Activated naive CD8-positive, alpha-beta T cell treated with anti-CD3 and anti-CD28 coated beads, Interleukin-2, amount 10 ng/mL, durations not matched to agents 7 days and 5 days (primary cell): ENCODE measurements at places on chromosomes 16 and 17. TPM values are rescaled to one million over a fixed set of nuclear protein-coding genes. Genes with fewer than 3 reads are reported as not detected.

DNA sequence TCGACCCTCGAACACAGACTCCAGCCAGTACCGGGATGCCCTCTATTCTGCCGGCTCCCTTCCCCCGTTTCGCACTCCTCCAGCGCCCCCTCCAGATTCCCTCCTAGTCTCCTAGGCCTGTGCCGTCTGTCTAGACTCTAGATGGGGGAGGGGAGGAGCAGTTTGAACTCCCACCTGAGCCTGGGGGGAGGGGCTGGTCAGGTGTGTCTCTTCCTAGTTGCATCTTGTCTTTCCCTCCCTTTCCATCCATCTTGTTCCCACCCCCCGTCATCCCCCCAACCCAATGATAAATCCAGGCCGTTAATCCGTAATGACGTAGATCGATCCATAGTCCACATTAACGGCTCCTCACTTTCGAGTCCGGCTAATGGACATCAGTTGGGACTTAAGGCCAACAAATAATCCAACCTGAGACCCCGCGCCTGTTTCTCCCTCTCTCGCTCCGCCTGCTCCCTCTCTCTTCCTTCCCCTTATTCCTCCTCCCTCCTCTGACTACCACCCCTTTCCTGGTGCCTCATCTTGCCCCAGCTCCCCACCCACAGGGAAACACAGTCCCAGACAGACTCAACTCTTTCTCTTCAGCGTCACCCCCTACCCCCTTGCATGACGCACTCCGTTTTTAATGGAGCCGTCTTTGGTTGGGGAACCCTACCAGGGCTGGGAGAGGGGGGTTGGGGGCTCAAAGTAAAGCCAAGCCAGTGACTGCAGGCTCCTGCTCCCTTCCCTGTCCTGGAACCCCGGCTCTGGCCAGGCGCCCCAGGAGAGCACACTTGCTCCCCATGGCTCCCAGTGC lies 3.4 kb upstream of the HOXB5 start:
- DNase-seq, result no peak

DNA sequence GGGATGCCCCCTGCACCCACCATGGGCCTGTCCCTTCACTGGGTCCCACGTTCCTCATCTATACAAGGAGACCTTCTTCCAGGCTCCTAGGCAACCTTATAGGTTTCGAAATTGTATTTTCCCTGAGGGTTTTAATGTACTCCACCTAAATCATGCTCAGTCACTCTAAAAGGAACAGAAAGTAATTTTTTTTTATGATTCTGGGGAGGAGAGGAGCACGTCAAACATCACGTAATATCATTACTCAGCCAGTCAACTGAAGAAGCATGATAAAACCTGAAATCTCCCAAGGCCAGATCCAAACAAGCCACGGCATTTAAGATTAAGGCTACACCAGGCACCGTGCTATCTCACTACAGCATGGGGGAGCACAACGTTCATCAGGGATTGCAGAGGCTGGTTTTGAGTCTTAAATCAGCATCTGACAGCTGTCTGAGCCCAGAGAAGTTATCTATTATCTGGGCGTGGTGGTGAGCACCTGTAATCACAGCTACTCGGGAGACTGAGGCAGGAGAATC lies 3.9 kb upstream of the TMEM114 start:
- no peak for DNase-seq

GRCh38 chr17:9512323-9513168 lies 63.1 kb downstream of the STX8 start:
- no peak for DNase-seq

GRCh38 chr17:82836823-82837357 lies 2.9 kb downstream of the ZNF750 start:
- DNase-seq, result no peak

DNA sequence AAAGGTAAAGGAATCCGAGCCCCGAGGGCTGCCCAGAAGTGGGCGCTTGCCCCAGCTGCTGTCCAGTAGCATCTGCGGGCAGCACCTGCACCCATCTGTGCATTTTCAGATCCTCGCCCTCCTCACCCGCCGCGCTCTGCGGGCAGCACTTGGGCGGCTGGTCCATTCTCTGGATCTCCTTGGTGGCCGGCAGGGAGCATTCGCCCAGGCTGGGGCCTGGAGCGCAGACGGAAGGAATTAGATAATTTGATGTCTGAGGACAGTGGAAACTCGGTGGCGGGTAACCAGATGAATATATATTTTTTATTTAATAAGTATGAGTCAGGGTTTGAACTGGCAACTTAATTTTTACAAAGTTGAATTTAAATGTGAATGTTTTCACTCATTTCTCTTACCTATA lies 88.5 kb downstream of the NPIPB11 start:
- DNase-seq, result no peak

GRCh38 chr16:77850636-77851333 lies 62.4 kb downstream of the VAT1L start:
- DNase-seq, result no peak

- no peak for DNase-seq
Observed at GRCh38 chr17:9401434-9401833, 174.2 kb downstream of the STX8 start.

The SLC52A1 gene
- total RNA-seq, result 1.4 TPM
